ENCODE measurements at places on chromosomes 3 and 15. TPM values are rescaled to one million over a fixed set of nuclear protein-coding genes. Genes with fewer than 3 reads are reported as not detected.

Gene KBTBD8
- 4.7 TPM for total RNA-seq

Gene GRIP2
- 0.82 TPM for total RNA-seq

DNA sequence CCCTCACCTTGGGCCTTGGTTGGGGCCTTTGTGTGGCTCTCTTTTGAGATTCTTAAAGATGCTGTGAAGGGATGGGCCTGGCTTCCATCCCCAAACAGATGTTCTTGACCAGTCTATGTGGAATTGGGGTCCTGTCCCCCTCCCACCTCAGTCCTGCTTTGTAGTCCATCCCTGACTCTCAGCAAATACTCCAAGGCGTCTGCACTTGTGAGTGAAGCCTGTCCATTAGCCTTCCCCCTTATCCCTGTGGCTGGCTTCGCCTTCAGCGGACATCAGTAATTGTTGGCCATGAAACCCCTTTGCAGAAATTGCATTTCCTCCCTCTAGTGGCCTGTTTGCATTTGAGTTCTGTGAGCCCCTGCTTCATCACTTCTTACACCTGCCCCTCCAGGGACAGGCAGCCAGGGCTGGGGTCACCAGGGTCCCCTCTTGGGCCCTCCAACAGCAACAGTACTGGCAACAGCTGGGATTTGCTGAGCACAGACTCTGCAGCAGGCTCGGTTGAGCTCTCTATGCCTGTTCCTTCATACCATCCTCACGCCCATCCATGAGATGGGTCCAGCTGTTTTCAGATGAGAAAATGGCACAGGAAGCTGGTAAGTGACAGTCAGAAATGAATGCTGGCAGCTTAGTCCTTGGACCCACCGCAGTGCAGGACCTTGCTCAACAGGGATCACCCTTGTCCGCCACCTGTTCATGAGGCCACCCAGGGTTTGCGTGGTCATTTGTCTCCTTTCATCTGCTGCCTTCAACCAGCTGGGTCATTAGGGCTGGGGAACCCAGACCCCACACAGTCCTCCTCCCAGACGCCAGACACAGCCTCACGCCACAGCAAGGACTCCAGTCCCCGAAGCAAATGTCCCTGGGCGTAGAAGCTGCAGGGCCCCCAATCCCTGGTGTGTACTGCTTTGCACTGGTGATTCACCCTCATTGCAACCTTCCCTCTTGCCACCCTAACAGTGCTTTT, 8.9 kb upstream of the LRRK1 start:
- H3K4me1 ChIP-seq: no peaks in the 10 kb centered on the region
- H3K27me3 ChIP-seq: no peaks in the 10 kb centered on the region
- H3K27ac ChIP-seq: no peak overlapping the region
- peaks cover 25% of the 10 kb centered on the region for H3K36me3 ChIP-seq
- H3K4me3 ChIP-seq: no peak overlapping the region

Gene ISG20
- 11.4 TPM for total RNA-seq

DNA sequence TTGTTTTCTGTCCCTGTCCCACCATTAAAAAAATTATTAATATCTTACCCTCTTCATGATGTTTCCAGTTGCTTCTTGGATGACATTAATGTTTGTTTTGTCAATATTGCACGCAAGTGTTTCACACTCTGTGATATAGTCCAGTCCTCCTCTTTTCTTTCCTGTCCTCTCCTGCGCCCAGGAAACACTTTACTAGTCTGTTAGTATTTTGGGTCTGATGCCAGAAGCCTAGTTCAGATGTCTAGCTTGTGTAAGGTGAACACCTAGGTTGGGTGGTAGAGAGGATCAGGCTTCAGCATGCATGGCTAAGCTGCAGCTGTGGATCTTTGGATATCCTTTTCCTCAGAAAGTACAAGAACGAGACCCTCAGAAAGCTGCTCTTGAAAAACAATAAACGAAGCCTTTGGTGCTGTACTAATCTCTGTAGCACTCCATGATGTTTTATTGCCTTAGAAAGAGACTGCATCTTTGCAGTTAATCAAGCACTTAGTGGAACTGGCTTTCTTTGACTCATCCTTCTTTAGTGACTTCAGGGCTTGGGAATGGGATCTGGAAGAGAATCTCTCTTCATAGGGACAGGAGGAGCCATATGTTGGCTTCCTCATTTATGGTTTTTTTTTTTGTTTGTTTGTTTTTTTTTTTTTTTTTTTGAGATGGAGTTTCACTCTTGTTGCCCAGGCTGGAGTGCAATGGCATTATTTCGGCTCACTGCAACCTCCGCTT, 253.4 kb downstream of the LPP start:
- no peaks in the 10 kb centered on the region for H3K27me3 ChIP-seq
- no peaks in the 10 kb centered on the region for H3K4me1 ChIP-seq
- peaks cover 40% of the 10 kb centered on the region for H3K36me3 ChIP-seq
- no peak for DNase-seq

DNA sequence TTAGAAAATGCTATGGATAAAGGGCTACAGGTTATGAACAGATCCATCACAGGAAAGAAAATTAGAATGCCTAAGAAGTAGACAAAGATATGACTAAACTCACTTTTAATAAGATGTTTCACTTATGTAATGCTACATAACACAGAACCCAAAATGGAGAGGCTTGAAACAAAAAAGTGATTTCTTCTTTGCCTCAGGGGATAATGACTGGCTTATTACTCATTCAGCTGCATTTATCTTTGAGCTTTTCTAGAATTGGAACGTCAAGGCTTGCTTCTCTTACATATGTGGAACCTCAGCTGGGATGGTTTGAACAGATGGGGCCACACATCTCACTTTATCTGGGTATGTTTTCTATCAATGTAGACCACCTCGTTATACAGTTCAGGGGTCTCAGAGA, 120.6 kb upstream of the EPHA3 start:
- H3K4me1 ChIP-seq: peaks cover 3% of the 10 kb centered on the region
- H3K27ac ChIP-seq: no peak overlapping the region
- H3K36me3 ChIP-seq: no peaks in the 10 kb centered on the region
- no peak for DNase-seq

DNA sequence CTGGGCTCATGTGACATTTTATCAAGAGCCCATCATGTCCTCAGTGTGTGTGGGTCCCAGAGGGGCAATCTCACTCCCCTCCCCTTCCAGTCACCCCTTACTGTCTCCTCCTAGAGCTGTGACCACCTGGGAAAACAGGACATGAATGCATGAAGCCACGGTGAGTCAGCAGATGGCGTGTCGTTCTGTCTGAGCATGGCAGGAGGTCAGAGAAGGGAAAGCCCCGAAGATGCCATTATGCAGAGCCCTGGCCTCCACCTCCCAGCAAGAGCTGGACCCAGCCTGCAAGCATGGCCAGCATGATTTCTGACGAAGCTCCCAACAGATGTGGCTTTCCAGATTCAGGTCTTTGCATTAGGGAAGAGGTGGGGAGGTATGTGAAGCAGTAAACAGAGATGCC, 118.5 kb downstream of the TLE3 start:
- peak; percentile 69 for DNase-seq
- H3K27ac ChIP-seq: no peak overlapping the region
- H3K4me1 ChIP-seq: no peaks in the 10 kb centered on the region
- peaks cover 21% of the 10 kb centered on the region for H3K27me3 ChIP-seq
- no peaks in the 10 kb centered on the region for H3K36me3 ChIP-seq
- H3K4me3 ChIP-seq: no peak overlapping the region

DNA sequence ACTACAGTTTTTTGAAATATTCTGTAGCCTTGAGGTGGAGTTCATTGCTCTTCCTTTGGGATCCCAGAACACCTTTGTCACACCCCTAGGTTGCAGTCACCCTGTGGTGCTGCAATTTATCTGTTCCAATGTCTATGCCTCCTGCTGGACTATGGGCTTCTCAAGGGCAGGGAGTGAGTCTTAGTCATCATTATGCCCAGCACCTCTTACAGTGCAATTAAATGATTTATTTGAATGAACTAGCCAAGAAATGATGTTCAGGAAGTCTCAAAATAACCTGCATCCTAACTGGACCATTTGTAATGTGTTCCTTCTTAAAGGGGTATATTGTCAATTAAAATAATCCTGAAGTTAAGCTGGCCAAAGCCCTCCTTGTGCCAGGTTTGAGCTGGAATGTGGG, 28.5 kb downstream of the SHC4 start:
- H3K4me3 ChIP-seq: no peak overlapping the region

Gene PLXNB1
- total RNA-seq: 139 TPM

DNA sequence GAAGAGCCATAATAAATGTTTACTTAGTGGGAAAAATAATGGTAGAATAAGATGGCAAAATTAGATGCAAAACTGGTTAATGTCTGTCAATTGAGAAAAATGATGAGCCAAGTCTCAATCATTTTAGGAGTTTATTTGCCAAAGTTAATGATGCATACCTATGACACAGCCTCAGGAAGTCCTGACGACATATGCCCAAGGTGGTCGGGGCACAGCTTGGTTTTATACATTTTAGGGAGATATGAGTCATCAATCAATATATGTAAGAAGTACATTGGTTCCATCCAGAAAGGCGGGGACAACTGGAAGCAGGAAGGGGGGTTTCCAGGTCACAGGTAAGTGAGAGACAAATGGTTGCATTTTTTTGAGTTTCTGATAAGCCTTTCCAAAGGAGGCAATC, 31.5 kb downstream of the CLEC3B start:
- H3K4me3 ChIP-seq: no peak overlapping the region
- no peak overlapping the region for H3K27ac ChIP-seq
- DNase-seq: no peak
- H3K4me1 ChIP-seq: peaks cover 17% of the 10 kb centered on the region

Gene TF
- total RNA-seq: 0.40 TPM

GRCh38 chr15:70632491-70633102, 130.8 kb downstream of the UACA start:
- no peak for DNase-seq
- H3K36me3 ChIP-seq: no peaks in the 10 kb centered on the region
- peaks cover 11% of the 10 kb centered on the region for H3K4me1 ChIP-seq
- H3K27me3 ChIP-seq: no peaks in the 10 kb centered on the region
- H3K27ac ChIP-seq: peak overlapping the region; percentile 78
- H3K4me3 ChIP-seq: no peak overlapping the region

GRCh38 chr15:69315402-69316110, 16.8 kb downstream of the PAQR5 start:
- H3K36me3 ChIP-seq: peaks cover 9% of the 10 kb centered on the region
- H3K4me3 ChIP-seq: no peak overlapping the region
- H3K4me1 ChIP-seq: peaks cover 18% of the 10 kb centered on the region
- no peaks in the 10 kb centered on the region for H3K27me3 ChIP-seq
- H3K27ac ChIP-seq: no peak overlapping the region

DNA sequence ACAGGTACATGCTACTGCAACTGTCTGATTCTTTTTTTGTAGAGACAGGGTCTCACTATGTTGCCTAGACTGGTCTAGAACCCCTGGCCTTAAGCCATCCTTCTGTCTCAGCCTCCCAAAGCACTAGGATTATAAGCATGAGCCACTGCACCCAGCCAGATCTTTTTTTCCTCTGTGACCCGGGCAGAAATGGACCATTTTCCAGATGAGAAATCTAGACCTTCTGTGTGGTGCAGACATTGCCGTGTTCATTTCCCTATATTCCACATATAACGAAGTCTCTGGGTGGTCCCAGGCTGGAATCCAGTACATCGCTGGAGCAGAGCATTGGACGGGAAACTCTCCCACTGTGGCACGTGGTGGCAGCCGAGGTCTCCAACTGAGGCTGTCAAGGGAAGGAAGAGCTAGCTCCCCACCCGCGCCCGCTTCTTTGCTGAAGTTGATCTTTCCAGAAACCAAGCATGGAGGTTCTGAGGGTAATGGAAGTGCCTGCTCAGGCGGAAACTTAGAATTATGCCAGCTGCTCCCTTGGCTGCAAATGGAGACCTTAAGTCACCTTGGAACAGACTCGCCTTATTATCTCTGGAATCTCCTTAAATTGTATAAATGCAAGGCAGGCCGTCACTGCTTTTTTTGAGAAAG, 23.1 kb upstream of the TXNRD3 start:
- peak; percentile 20 for DNase-seq
- no peak overlapping the region for H3K4me3 ChIP-seq
- H3K27me3 ChIP-seq: peaks cover 43% of the 10 kb centered on the region
- H3K4me1 ChIP-seq: no peaks in the 10 kb centered on the region
- H3K36me3 ChIP-seq: no peaks in the 10 kb centered on the region

DNA sequence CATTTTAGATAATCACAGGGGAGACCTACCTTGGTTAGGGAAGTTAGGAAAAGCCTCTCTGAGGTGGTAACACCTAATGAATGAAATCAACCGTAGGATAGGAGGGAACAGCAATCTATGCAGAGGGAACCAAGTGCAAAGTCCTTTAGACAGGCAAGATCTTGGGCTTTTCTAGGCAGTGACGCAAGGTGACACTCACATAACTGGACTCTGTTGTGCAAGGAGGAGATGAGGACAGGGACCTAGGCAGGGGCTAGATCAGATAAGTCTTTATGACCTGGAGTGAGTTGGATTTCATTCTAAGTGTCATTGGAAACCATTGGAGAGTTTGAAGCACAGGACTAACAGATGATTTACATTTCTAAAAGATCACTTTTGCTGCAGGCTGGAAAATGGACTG, 4.6 kb upstream of the LMOD3 start:
- H3K27me3 ChIP-seq: no peaks in the 10 kb centered on the region
- no peak overlapping the region for H3K4me3 ChIP-seq
- DNase-seq: no peak
- H3K4me1 ChIP-seq: no peaks in the 10 kb centered on the region

Gene GPR27
- total RNA-seq: 4.4 TPM

DNA sequence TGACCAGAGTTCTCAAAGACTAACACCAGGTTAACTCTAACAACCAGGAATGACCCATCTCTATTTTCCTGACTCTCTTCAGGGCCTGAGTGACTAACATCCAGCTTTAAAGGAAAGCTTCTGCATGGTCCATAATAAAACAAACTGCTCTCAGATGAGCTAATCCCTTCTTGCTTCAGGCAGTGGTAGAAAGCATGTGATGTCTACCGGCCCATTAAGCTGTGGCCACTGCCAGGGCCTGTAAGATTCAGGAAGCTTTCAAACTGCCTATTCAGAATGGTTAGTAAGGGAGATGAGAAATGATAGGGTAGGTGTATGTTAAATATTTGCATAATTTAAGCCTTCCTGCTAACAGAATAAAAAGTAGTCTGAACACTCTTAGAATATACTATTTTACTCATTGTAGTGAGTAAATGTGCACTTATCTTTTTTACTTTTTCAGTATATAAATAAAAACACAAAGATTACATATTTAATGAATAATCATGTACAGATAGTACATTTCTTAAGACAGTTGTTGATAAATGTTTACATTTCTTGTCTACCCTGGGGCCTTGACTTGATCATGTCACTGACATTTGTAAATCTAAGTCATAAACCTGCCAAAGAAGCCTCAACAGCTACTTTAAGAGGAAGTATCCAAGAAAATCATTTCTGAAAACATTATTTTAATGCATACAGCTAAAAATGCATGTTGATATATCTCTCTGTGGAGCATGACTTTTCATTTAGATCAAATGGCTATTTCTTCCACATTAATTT, 222.0 kb downstream of the MCTP2 start:
- H3K27me3 ChIP-seq: no peaks in the 10 kb centered on the region
- no peak for DNase-seq
- H3K36me3 ChIP-seq: no peaks in the 10 kb centered on the region
- no peak overlapping the region for H3K4me3 ChIP-seq
- no peaks in the 10 kb centered on the region for H3K4me1 ChIP-seq

GRCh38 chr15:64695561-64695992, 79.8 kb downstream of the RBPMS2 start:
- H3K4me3 ChIP-seq: no peak overlapping the region
- H3K27ac ChIP-seq: no peak overlapping the region
- peaks cover 70% of the 10 kb centered on the region for H3K36me3 ChIP-seq
- peaks cover 3% of the 10 kb centered on the region for H3K4me1 ChIP-seq
- no peaks in the 10 kb centered on the region for H3K27me3 ChIP-seq

- no peaks in the 10 kb centered on the region for H3K4me1 ChIP-seq
- H3K27me3 ChIP-seq: no peaks in the 10 kb centered on the region
- H3K36me3 ChIP-seq: no peaks in the 10 kb centered on the region
- H3K4me3 ChIP-seq: no peak overlapping the region
Observed at GRCh38 chr3:143165211-143165610, 45.6 kb downstream of the CHST2 start.

- H3K27me3 ChIP-seq: peaks cover 5% of the 10 kb centered on the region
- DNase-seq: no peak
- H3K27ac ChIP-seq: no peak overlapping the region
- H3K4me1 ChIP-seq: peaks cover 14% of the 10 kb centered on the region
- H3K36me3 ChIP-seq: no peaks in the 10 kb centered on the region
Observed at GRCh38 chr3:117669774-117670173, 960.2 kb downstream of the TUSC7 start.

All from endodermal cell (in vitro differentiated cells).